Glomerular endothelial cell (primary cell): ENCODE measurements at places on chromosomes 6 and 20. TPM values are rescaled to one million over a fixed set of nuclear protein-coding genes. Genes with fewer than 3 reads are reported as not detected.

Gene SLC22A23
- 15.6 and 22.2 TPM in 2 replicates for total RNA-seq

Gene SASH1
- total RNA-seq = 136 and 154 TPM in 2 replicates

Gene CPNE5
- 5.0 and 25.7 TPM in 2 replicates for total RNA-seq

Gene TULP1
- total RNA-seq = not detected in 2 replicates

Gene MUC22
- not detected in 2 replicates for total RNA-seq

Gene LBP
- not detected in 2 replicates for total RNA-seq

Gene NOTCH4
- total RNA-seq = 66.1 and 242 TPM in 2 replicates

Gene ULBP1
- total RNA-seq = 3.3 and 4.1 TPM in 2 replicates

Gene HLA-G
- total RNA-seq = not detected in 2 replicates
